ENCODE measurements at places on chromosomes 3 and 15. TPM values are rescaled to one million over a fixed set of nuclear protein-coding genes. Genes with fewer than 3 reads are reported as not detected.

DNA sequence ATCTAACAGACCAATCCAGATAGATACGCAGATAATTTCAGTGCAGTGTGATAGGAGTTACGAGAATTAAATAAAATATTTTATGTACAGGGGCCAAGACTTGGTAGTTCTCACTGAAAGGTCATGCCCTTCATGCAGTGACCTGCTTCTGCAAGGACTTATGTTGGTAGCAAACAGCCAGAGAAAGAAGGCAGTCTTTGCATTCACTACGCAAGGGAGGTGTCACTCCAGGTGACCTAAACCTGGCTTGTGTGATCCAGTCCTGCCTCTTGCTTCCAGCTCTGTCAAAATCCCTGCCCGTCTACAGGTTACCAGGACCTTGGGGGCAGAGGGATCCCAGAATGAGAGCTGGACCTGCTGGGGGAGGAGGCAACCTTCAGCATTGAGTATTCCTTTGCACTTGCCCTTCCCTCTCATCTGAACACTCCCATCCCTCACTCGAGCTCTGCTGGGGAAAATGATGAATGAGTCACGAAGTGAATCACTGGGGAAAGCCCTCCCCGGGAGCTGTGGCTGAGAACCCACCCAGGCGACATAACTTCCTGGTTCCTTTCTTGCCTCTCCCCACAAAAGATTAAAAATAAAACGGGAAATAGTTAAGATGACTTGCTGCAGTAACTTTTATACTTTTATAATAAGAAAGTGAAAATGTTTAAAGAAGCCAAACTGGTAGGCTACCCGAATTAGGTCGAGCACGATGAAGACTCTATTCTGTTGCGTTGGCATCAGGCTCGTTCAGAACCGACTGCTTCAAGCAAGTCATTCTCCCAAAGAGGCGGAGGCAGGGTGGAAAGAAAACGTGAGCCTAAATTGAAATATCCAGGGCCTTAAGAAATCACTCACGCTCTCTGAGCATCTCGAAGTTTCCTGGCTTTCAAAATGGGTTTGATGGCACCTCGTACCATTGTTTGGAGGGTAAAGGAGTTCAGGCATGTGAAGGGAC lies 216.1 kb downstream of the SLCO3A1 start:
- no peak overlapping the region for H3K27ac ChIP-seq
- no peak overlapping the region for H3K4me3 ChIP-seq
- H3K4me1 ChIP-seq: peaks cover 18% of the 10 kb centered on the region
- no peaks in the 10 kb centered on the region for H3K27me3 ChIP-seq
- no peak for DNase-seq

DNA sequence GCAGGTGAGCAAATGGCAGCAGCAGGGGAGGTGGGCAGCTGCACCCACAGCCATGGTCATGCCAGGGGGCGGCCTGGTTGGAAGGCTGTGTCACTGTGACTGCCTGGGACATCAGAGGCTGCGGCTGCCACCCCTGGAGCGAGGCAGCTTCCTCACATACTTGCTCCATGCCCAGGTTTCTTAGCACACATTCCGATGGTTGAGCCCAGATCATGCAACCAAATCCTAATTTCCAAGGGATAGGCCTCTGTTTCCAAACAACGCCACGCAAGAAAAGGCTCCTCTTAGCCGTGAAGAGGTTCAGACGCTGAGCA lies 11.6 kb upstream of the NRROS start:
- H3K27ac ChIP-seq: no peak overlapping the region
- DNase-seq: no peak
- H3K4me1 ChIP-seq: peaks cover 41% of the 10 kb centered on the region
- H3K4me3 ChIP-seq: no peak overlapping the region

AHSG gene
- not detected for total RNA-seq

ZKSCAN7 gene
- total RNA-seq: 3.7 TPM

- H3K27me3 ChIP-seq: no peaks in the 10 kb centered on the region
- H3K27ac ChIP-seq: no peak overlapping the region
- H3K36me3 ChIP-seq: peaks cover 22% of the 10 kb centered on the region
- no peak for DNase-seq
- H3K4me3 ChIP-seq: no peak overlapping the region
Observed at GRCh38 chr15:44489464-44489863, 47.5 kb upstream of the EIF3J start.

GABRR3 gene
- total RNA-seq: not detected

DNA sequence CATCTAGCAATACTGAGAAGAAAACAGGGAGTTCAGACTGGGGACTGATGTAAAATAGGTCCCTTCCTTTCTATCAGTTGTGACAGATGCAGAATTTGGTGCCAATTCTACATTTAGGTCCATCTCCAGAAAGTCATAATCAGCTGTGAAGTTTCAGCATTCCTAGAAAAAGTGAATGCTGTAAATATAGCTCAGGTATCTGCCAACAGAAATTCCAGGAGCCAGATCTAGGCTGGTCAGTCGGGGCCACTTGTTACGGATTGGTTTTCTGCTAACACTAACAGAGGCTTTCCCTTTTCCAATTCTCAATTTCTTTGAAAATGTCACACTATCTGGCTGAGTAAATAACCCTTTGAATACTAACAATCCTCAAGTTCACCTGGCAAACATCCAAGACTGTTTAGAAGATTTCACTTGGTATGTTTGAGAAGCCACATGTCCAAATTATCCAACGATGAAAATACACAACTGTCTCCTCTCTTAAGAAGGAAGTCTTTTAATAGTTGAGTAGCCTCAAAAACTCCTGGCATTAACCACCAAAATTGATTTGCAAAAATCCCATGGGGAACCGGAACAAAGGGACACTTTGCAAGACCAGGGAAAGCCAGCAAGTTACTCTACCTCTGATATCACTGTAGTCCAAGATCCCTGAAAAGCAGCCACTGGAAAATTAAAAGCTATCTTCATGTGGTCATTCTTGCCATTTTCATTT lies 222.3 kb downstream of the ZMAT3 start:
- H3K36me3 ChIP-seq: no peaks in the 10 kb centered on the region
- no peaks in the 10 kb centered on the region for H3K27me3 ChIP-seq
- no peaks in the 10 kb centered on the region for H3K4me1 ChIP-seq
- H3K27ac ChIP-seq: no peak overlapping the region
- no peak overlapping the region for H3K4me3 ChIP-seq
- no peak for DNase-seq

GRCh38 chr3:58074997-58075396 lies 66.8 kb downstream of the FLNB start:
- peaks cover 23% of the 10 kb centered on the region for H3K4me1 ChIP-seq
- no peaks in the 10 kb centered on the region for H3K36me3 ChIP-seq
- no peak overlapping the region for H3K27ac ChIP-seq
- H3K4me3 ChIP-seq: no peak overlapping the region

GRCh38 chr3:113339616-113340244 lies 101.6 kb downstream of the CFAP44 start:
- no peaks in the 10 kb centered on the region for H3K4me1 ChIP-seq
- H3K27me3 ChIP-seq: no peaks in the 10 kb centered on the region
- DNase-seq: no peak
- no peak overlapping the region for H3K27ac ChIP-seq

ANO10 gene
- 9.1 TPM for total RNA-seq

GRCh38 chr3:45503904-45504651 lies 90.5 kb upstream of the LIMD1 start:
- H3K4me3 ChIP-seq: no peak overlapping the region

PLSCR4 gene
- total RNA-seq: not detected

DNA sequence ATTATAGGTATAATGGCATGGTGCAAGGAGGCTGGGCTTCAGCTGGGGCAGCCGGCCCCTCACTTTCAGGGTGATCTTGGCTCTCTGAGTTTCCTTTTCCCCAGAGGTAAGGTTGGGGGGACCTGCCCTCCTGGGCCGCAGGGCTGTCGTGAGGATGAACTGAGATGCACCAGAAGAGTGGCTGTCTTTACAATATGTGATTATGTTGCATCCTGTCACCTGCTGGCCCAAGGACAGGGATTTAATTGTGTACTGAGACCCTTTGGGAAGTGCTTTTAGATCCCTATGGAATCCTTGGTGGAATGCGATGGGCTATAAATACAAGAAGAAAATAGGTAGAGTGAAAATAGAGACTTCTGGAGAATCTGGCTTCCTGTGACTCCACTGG lies 22.1 kb downstream of the ANAPC13 start:
- no peak overlapping the region for H3K4me3 ChIP-seq
- H3K27me3 ChIP-seq: no peaks in the 10 kb centered on the region
- DNase-seq: no peak
- no peaks in the 10 kb centered on the region for H3K36me3 ChIP-seq
- no peak overlapping the region for H3K27ac ChIP-seq
- H3K4me1 ChIP-seq: no peaks in the 10 kb centered on the region

- no peaks in the 10 kb centered on the region for H3K36me3 ChIP-seq
- H3K4me1 ChIP-seq: no peaks in the 10 kb centered on the region
- no peak for DNase-seq
Observed at GRCh38 chr15:88378188-88378637, 89.0 kb downstream of the MRPL46 start.

AADAC gene
- total RNA-seq: not detected

CX3CR1 gene
- total RNA-seq: 0.74 TPM

INSYN1 gene
- not detected for total RNA-seq

- no peaks in the 10 kb centered on the region for H3K4me1 ChIP-seq
- H3K36me3 ChIP-seq: peaks cover 20% of the 10 kb centered on the region
- DNase-seq: no peak
- no peak overlapping the region for H3K27ac ChIP-seq
- H3K4me3 ChIP-seq: no peak overlapping the region
Observed at GRCh38 chr15:49323207-49323606, 99.8 kb upstream of the FGF7 start.

GOLGA6L4 gene
- total RNA-seq: 0.62 TPM

GNL3 gene
- 229 TPM for total RNA-seq

DUOXA1 gene
- 0.09 TPM for total RNA-seq

BMF gene
- 15.3 TPM for total RNA-seq

DNA sequence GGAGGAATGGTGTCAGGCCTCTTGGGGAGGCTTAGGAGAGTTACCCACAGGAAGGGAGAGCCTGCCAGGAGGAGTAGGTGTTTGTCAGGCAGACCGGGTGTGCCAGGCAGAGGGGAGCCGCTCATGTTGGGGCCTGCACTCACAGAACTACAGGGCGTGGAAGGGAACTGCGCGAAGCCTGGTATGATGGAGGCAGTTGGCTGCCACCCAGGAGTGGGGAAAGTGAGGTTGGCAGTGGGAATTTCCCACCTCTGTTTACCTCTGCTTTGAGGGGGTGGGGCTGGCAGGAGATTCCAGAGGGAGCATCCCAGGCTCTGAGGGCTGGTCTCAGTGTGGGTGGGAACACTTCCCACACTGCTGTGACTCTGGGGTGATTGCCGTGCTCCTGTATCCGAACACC lies 99.9 kb downstream of the SLCO3A1 start:
- no peaks in the 10 kb centered on the region for H3K36me3 ChIP-seq
- DNase-seq: no peak
- no peak overlapping the region for H3K4me3 ChIP-seq
- no peaks in the 10 kb centered on the region for H3K27me3 ChIP-seq
- H3K27ac ChIP-seq: no peak overlapping the region
- peaks cover 8% of the 10 kb centered on the region for H3K4me1 ChIP-seq

DNA sequence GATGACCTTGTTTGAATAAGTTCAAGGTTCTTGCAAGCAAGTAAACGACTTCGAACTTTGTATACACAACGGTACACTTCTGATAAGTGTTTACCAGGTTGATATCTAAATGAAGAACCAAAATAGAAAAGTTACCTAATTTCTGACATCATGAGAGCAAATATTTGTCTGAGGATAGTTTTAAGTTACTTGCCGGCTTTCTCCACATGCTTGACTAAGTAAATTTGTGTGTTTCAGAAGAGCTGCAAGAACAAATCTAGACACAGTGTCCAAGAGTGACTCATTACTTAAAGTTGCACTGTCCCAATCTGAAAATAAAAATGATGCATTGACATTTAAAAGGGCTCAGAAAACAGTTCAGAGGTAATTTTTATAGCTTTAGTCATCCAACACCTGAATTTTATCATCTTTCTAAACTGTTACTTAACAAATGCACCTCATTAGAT lies 115.1 kb downstream of the HERC1 start:
- no peak overlapping the region for H3K4me3 ChIP-seq
- no peak overlapping the region for H3K27ac ChIP-seq
- DNase-seq: no peak

DNA sequence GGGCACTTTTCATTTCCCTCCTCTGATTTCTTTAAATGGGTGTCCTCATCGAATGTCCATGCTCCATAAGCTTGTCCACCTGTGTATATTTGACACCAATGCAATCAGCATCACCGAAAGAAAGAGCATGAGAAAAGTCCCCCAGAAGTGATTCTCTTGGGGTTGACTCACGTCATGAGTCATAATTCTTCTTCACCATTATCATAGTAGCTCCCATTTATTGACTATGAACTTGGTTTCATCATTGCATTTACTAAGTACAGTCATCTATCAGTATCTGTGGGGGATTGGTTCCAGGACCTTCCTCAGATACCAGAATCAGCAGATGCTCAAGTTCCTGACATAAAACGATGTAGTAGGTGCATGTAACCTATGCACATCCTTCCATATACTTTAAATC lies 372.5 kb upstream of the CFAP20DC start:
- no peak overlapping the region for H3K4me3 ChIP-seq
- H3K36me3 ChIP-seq: no peaks in the 10 kb centered on the region
- H3K4me1 ChIP-seq: peaks cover 39% of the 10 kb centered on the region
- no peak for DNase-seq

DNA sequence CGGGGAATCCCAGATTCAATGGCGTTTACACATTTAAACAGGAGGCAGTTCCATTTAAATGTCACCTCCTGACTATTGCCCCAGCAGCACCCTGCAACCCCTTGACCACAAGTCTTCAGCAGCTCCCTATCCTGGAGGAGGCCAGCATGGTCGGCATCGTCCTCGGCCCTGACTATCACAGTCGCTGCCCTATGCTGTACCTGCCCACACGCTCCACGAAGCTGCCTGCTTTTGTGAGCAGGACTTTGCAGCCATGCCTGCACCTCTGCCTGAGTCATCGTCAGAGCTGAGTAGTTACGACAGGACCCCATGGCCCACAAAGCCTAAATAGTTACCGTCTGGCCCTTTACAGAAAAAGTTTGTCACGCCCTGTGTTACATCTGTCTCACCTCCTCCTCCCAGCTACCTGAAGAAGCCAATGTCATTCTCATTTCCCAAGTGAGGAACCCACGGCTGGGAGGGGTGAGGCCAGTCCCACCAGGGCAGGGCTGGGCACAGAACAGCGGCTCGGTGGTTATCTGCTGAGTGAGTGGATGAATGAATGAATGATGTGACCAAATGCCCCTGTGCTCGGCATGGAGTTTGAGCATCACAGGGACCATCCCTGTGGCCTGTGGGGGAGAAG lies 47.8 kb upstream of the IQSEC1 start:
- H3K27me3 ChIP-seq: no peaks in the 10 kb centered on the region
- no peaks in the 10 kb centered on the region for H3K4me1 ChIP-seq
- H3K4me3 ChIP-seq: no peak overlapping the region
- DNase-seq: peak; percentile 45
- no peaks in the 10 kb centered on the region for H3K36me3 ChIP-seq
- no peak overlapping the region for H3K27ac ChIP-seq

All from CD8-positive, alpha-beta memory T cell (primary cell).